ENCODE measurements at places on chromosomes 2 and 18.

GRCh38 chr2:239679755-239680154 lies 278.9 kb upstream of the HDAC4 start:
- no peak for DNase-seq

- no peak for DNase-seq
These were observed 232.5 kb downstream of the TDRD15 start for GRCh38 chr2:21356086-21356856.

DNA sequence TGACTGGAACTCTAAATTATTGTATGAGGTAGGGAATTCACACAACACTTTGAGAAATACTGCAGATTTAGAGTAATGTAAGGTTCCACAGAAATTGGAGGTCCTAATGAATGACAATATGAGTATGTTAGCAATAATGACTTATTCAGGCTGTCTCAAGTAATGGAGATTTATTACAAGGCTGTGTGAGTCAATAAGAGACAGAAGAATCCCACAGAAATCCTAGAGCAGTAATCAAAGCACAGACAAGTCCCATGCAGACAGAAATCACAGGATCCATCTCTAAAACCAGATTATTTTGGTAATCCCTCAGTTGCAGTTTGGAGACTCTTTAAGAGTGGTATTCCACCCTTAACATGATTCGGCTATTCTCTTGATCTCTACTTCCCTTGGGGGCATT lies 83.6 kb downstream of the FAM161A start:
- no peak for DNase-seq

DNA sequence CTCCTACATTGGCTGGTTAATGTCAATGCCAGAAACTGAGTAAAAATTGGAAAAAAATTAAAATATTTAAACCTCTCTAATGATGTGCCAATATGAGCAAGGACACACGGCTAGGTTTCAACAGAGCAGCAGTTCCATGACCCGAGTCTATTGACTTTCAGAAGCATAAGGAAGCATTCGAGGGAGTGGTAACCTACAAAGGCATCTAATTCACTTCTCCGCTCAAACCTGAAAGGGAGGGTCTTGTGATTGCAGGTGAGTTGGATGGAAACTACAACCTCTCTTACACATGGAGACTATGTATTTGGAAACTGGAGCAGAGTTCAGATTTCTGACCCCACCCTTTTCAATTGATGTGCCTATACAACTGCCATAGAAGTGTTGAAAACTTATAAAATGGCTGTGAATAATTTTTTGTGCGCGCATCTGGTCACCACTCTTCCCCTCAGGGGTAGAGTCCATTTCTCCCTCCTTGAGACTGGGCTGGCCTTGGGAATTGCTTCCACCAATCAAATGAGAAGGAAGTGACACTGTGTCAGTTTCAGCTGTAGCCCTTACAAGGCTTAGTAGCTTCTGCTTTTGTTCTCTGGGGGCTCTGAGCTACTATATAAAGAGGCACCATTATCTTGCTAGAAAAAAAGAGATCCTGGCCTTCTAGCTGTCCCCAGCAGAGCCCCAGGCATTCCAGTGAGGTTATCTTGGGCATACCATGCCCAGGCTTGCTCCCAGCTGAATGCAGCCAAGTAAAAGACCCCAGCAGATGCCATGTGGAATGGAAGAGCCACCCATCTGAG lies 278.0 kb downstream of the EPHA4 start:
- no peak for DNase-seq

DNA sequence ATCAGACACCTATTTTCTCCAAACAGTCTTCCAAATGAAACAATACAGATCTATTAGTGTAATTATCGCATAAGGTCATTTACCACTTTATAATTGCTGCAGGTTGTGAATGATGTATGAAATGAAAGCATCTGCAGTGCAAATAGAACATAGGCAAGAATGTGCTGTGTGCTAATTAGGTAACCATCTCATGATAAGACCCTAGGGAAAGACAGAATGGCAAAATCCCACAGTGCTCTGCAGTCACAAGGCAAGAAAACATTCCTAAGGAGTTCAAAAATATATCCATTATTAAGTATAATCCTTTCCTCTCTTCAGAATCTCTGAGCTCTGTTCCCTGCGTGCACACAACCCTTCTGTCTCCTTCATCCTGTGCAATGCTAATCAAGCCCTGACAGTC lies 488.1 kb downstream of the NR4A2 start:
- no peak for DNase-seq

Data from stimulated activated CD4-positive, alpha-beta T cell treated with anti-CD3 and anti-CD28 coated beads, Interleukin-12 subunit alpha, Interleukin-12 subunit beta, amount 100 ng/mL, for 48 hours (primary cell).